Stimulated activated CD4-positive, alpha-beta T cell treated with anti-CD3 and anti-CD28 coated beads, Interleukin-15, amount 100 ng/mL, for 1 hour (primary cell): ENCODE measurements at places on chromosomes 12 and 14.

- no peak for DNase-seq
Observed at GRCh38 chr12:50508970-50509663, 4.3 kb downstream of the DIP2B start.

DNA sequence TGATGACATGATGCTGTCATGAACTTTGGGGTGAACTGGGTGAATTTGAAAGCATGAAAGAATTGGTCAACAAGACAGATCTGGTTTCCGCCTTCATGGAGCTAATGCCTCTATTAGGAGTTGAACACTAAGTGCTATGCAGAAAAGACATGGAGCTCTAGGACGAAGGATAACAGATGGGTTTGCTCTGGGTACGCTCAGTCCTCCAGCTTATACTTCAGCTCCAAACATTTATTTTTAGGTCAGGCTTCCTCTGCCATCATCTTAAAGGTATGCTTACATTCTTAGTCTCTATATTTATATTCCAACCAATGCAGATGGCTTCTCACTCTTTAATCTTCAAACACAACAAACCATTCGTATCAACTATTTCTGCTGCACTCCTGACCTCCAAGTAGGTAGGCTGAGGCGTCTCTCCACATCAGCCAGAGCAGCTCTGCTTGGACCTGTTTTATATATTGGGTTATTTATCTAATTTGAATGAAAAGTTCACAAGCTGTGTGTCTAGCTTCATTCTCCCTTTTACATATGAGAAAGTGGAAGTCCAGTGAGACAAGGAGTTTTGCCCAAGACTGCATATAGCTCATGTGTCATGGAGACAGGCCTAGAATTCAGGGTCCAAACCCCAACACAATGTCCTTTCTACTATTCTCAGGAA, 226.3 kb downstream of the SPTSSA start:
- DNase-seq = no peak

DNA sequence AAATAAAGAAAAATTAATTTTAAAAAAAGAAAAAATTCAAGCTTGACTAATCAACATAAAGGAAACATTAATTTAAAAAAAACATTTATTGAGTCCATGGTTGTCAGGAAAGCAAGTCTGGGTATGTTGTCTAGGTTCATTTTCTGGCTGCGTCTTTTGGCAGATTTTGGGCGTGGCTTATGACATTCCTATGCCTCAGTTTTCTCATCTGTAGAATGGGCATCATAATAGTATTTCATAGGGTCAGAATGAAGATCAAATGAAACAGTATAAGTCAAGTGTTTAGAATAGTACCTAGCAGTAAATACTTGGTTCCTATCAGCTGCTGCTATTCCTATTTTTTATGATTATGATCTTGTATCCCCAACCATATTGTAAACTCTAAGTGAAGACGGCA, 40.5 kb downstream of the MYO1H start:
- no peak for DNase-seq

GRCh38 chr12:27220055-27220987, 23.8 kb upstream of the STK38L start:
- no peak for DNase-seq

GRCh38 chr14:38505221-38505972, 249.5 kb upstream of the CLEC14A start:
- DNase-seq = no peak

DNA sequence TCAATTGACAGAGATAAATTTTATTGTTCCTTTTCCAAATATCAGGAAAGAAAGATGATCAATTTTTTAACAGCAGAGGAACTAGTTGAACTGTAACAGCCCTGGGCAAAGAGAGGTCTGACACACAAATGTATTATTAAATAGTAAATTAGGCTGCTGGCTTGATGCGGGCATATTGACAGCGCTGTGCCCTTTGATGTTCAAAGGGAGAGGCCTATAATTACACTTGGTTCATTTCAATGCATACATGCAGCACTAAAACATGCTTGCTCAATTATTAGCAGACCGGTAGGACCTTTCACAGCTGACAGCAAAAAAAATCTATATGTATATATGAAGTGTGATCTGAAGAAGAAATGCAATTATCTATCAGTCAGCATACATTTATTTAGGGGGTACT, 219.8 kb downstream of the SLC2A13 start:
- DNase-seq = no peak

GRCh38 chr12:75646329-75647210, 135.2 kb upstream of the KRR1 start:
- DNase-seq = no peak

DNA sequence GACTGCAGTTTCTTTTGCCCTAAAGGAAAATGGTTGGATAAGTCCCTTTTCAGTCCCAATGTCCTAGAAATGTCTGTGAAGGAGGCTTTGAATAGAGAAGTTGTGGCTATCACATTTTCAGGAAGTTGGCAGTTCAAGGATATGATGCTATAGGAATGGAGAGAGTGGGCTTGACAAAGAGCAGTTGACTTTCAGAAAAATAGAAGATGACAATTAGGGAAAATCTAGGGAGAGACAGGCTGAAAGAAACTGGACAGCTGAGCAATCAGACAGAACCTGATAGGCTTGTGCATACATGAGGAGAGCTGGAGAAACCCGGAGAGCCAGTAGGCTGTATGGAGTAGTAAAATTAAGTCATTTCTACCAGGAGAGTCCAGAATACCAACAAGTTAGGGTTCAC, 50.5 kb downstream of the LMNTD1 start:
- no peak for DNase-seq

GRCh38 chr12:54590978-54591591, 2.6 kb upstream of the PPP1R1A start:
- DNase-seq = no peak

DNA sequence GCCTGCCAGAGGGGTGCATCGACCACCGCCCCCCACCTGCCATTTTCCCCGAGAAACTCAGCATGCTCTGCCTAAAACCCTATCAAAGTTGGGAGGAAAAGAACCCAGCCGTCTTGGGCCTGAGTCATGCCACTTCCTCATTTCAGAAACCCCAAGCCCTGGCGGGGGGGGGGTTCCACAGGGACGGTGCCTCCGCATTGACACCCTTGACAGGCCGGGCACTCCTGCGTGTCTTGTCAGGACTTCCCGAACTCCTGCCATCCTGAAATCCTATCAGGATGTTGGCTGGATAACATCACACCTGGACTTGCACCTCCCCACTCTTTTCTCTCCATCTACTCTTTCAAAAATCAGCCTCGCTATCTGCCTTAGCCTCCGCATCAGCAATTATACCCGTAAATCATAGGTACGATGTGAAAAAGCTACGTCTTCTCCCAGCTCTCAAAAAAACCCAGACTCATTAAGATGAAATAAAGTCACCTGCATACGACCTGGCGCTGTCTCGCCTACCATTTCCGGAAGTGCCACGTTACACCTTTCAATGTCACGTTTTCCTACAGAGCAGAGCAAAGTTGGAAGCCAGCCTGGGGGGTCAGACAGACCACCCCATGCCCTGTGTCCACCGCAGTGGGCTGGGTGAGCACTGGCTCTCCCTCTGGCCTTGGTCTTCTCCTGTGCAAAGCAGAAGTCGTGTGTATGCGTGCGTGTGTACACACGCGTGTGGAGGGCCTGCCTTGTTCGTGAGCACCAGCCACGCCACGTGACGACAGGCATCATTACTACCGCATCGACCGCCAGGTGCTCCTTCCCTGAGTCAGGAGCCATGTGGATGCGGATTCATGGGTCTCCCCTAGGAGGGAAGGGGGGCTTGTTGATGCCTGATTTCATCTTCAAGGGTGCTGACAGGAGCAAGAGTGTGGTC, 96.7 kb downstream of the RFLNA start:
- DNase-seq = peak; percentile 39

DNA sequence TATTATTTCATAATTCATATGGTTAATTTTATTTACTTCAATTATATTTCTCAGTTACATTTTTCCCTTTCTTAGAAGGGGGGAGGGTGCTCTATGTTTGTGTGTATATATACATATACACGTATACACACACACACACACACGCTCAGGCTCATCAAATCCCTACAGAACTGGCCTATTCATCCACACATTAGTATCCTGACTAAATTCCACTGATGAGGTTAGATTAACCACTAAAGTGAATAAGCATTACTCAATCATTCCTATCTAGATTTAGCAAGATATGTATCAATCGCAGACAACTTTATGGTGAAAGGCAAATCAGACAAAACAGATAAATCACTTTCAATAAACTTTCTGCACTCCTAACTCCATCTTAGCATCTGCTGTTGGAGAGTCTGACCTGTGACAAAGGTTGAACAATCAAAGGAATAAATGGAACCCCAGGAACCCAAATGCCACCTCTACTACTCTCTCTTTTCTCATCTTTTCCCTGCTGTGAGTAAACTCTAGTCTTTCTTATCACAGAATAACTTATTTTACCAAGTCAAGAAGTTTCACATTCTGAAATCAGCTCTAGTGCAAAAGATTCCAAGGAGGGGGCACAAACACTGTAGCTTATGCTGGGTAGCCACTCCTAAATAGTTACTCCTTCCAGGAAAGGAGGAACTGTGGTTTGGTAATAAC, 67.6 kb downstream of the RALGAPA1 start:
- DNase-seq = no peak

GRCh38 chr14:47223656-47224055, 451.7 kb downstream of the MDGA2 start:
- DNase-seq = no peak

DNA sequence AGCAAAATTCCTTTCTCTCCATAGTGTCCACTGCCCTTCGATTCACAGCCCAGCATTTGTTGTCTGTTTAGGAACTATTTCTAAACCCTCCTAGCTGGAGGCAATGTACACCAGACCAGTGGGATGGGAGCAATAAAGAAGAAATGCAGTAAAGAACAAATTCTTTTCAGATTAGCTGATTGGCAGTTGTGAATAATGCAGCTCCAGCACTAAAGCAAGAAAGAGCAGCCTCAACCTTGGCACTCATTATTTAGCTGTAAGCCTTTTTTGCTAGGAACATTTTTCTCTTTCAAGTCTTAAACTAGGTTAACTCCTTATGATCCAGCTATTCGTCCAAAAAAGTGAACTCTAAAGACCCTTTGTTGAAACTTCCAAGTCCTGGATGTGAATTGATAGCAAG, 580.5 kb upstream of the STXBP6 start:
- DNase-seq = no peak

DNA sequence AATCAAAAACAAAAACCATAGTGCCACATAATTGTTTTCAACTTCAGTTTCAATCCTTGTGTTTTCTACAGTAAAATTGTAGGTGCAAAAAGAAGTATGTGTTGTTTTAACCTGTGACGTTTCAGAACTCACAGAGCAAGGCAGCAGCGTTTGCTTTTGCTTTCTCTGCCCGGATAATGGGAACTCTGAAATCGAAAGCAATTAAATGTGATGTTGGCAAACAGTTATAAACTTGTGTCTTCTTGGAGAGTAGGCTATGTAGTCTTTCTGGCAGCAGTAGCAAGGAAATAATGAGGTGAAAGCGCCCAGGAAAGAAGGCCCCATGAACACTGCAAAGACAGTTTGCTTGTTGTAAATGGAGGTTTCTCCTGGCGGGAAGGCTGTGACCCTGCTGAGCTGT, 39.1 kb downstream of the FNTB start:
- no peak for DNase-seq

DNA sequence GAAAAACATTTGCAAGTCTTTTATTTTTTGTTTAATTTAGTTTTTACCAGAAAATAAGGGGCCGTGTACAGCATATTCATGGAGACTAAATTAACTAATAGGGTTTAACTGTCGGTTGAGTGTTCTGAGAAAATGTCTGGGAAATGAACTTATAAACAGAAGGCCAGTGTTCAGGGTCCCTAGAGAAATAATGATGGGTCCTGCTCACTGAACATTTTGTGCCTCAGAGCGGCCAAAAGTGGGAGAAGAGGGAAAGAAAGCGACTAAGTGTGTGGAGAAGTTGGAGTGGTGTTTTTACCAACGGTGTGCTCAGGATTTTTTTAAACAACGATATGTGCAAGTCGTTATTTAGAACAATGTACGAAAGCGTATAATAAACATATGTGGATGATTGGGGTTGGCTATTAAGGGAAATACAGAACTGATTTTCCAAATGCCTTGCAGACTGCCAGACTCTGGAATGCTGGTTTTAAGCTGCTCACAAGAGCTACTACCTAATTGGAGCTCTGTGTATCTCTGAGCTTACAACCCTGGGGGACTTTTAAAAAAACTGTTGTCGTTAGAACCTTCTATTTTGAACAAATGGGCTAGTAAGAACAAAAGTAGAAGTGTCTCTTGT, 166.7 kb downstream of the SLC38A4 start:
- DNase-seq = no peak

GRCh38 chr14:40347675-40348074, 915.4 kb upstream of the FBXO33 start:
- no peak for DNase-seq
